Stimulated activated CD8-positive, alpha-beta memory T cell treated with anti-CD3 and anti-CD28 coated beads, Interleukin-4, amount 100 ng/mL, for 4 hours (primary cell): ENCODE measurements at places on chromosomes 1 and 21.

GRCh38 chr1:230884646-230885045 is 16.3 kb upstream of the C1orf198 start:
- DNase-seq, result no peak

DNA sequence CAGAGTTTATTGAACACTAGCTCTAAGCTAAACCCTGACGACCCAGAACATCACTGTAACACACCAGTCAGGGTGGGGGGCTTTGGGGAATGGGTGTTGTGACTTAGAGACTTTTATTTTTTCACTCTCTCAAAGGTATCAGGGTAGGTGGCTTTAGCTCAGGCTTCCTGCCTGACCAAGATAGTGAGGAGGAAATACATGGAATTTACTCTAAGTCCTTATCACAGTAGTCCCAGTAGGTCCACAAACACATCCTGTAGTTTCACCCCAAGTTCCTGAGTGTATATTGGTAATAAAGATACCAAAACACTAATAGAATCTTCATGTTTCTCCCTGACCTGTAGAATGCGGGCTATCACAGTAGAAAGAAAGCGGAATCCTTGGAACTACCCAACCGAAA is 15.1 kb downstream of the GJA5 start:
- no peak for DNase-seq

GRCh38 chr1:114080511-114081436 is 72.9 kb downstream of the SYT6 start:
- no peak for DNase-seq

DNA sequence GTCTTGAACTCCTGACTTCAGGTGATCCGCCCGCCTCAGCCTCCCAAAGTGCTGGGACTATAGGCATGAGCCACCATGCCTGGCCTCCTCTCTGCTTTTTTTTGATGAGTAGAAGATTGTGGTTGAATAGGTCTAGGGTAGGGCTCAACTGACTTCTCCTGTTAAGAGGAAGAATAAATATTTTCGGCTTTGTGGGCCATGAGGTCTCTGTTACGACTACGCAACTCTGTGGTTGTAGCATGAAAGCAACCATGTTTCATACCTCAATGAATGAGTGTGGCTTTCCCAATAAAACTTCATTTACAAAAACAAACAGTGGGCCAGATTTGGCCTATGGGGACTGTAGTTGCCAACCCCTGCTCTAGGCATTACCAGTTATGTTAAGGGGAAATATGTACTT is 67.8 kb downstream of the NID1 start:
- no peak for DNase-seq
